Ascending aorta (tissue), 2 donors: ENCODE measurements at places on chromosomes 3 and 15.

DNA sequence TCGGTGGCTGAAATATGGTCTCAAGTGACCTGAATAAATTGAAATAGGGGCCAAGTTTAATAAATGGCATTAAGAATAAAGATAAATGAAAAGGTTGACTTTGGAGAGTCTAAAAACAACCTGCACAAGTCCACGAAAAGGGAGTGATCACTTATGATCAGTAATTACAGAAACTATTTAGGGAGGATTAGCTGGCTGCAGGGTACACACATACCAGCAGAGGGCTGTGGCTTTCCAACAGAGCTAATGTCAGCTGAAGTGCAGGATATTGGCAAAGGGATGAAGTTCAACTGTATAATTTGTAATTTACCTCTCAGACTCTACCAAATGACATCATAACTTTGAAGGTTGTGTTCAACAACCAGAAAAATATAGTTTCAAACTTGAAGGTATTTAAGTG is 86.8 kb downstream of the SYNPR start:
- no peaks in the 10 kb centered on the region for H3K27me3 ChIP-seq
- no peak overlapping the region for H3K4me3 ChIP-seq
- no peaks in the 10 kb centered on the region for H3K4me1 ChIP-seq
- no peak for DNase-seq
- no peak overlapping the region for H3K27ac ChIP-seq

DNA sequence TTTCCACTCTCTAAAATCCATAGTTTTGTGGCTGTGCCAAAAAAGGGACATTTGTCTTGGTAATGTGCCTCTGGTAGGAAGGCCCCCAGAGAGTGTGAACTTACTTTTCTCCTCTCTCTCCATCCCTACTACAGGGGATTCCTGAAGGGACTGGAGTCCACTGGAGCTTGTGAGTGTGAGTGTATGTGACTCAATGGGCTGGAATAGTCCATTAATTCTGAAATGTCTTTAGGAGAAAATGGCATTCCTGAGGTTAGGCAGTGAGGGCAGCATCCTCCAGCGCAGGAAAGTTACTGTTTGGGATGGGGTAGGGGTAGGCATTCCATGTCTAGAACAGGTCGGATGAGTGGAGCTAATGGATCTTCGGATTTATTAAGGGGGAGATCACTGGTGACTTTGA is 59.8 kb upstream of the CACNA2D3 start:
- H3K27me3 ChIP-seq, result no peaks in the 10 kb centered on the region
- no peaks in the 10 kb centered on the region for H3K36me3 ChIP-seq
- H3K27ac ChIP-seq, result no peak overlapping the region
- no peaks in the 10 kb centered on the region for H3K4me1 ChIP-seq
- DNase-seq, result no peak

GRCh38 chr3:154701055-154701454 is 271.1 kb upstream of the GPR149 start:
- no peaks in the 10 kb centered on the region for H3K27me3 ChIP-seq
- no peak for DNase-seq
- no peaks in the 10 kb centered on the region for H3K4me1 ChIP-seq
- no peak overlapping the region for H3K27ac ChIP-seq
- H3K36me3 ChIP-seq, result no peaks in the 10 kb centered on the region
- no peak overlapping the region for H3K4me3 ChIP-seq

DNA sequence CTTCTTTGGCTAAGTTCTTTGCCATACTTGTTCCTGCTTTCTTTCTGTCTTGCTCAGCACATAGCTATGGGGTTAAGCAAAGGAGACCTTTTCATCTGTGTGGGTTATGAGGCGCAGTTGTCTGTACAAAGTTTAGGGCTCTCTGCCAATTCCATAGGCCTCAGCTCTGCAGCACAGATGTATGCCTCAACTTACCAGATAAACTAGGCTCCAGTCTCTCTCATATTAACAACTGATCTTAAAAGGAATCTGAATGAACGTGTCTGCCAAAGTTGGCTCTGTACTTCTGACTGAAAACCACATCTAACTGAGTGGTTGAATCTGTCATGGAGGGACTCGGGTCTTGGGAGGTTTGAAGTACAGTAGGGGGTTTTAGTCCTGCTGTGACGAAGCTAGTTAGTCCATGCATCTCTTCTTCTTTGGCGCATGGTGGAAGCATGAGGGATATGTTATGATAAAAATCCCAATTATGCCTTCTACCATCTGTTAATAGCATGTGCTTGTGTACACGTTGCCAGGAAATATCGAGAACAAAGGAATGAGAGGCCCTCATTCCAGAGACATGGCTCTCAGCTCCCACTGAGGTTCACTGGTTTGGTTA is 114.6 kb upstream of the TSC22D2 start:
- H3K27me3 ChIP-seq, result no peaks in the 10 kb centered on the region
- no peak overlapping the region for H3K27ac ChIP-seq
- no peaks in the 10 kb centered on the region for H3K36me3 ChIP-seq
- DNase-seq, result no peak
- H3K4me1 ChIP-seq, result no peaks in the 10 kb centered on the region
- no peak overlapping the region for H3K4me3 ChIP-seq

- peak overlapping the region; percentile 88 for H3K27ac ChIP-seq
- no peaks in the 10 kb centered on the region for H3K27me3 ChIP-seq
- H3K36me3 ChIP-seq, result no peaks in the 10 kb centered on the region
- no peak for DNase-seq
Measured at GRCh38 chr3:141485641-141486495, 959 bp upstream of the RASA2 start.

DNA sequence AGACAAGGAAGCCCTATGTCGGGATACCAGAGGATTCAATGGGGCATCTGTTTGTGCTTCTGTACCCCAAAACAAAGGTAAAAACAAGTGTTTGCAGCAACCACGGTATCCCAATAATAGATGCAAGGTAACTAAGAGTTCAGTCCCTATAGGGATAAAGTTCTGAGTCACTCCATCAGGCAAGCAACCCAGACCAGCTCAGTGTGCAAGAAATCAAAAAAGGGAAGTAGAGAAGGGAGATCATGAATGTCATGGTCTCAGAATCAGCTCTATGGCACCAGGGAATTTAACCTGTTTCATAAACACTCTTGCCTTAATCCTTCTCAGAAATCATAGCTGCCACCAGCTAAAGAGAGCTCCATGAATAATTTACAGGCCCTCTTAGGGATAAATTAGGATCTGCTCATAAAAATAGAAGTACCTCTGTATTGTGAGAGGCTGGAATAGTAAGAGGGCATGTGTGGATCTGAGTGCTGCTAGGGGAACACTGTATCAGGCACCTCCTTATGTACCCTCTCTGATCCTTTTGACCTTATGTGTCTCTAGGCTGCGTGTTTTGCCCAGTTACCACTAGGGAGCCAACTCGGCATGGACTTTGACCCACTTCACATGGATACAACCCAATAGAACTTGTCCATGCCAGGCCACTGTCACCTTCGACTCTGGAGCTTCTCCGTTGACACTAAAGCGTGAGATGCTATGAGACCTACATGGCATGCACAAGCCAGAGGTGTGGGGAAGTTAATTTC is 754.6 kb downstream of the AGBL1 start:
- H3K27ac ChIP-seq, result no peak overlapping the region
- H3K4me3 ChIP-seq, result no peak overlapping the region
- H3K4me1 ChIP-seq, result no peaks in the 10 kb centered on the region
- no peak for DNase-seq

DNA sequence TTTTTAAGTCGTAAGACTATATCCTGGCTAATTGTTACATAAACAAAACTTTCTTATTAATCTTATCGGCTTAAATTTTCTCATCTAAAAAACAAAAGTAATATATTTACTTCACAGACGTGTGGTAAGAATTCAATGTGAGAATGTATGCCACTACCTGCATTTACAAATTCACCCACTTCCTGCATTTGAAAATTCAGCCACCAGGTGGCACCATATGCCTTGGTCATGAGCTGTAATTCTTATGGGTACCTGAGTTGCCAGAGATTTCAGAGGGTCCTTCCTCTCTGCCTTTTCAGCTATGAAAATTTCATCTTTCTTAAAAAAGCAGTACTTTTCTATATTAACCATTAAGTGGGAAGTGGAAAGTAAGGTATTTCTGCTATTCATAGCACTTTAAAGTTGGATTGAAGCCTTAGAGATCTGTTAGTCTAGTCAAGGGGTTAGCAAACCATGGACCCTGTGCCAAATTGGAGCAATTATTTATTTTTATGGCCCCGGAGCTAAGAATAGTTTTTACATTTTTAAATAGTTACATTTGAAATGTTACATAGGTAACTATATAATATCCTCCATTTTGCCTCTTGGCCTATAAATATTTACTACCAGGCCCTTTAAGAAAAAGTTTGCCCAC is 127.8 kb downstream of the HCN4 start:
- H3K4me3 ChIP-seq, result no peak overlapping the region
- no peak overlapping the region for H3K27ac ChIP-seq
- no peaks in the 10 kb centered on the region for H3K4me1 ChIP-seq
- DNase-seq, result no peak
- peaks cover 12% of the 10 kb centered on the region for H3K36me3 ChIP-seq
- H3K27me3 ChIP-seq, result no peaks in the 10 kb centered on the region

- no peaks in the 10 kb centered on the region for H3K36me3 ChIP-seq
- no peak for DNase-seq
Measured at GRCh38 chr3:152589644-152590043, 245.3 kb upstream of the P2RY1 start.

DNA sequence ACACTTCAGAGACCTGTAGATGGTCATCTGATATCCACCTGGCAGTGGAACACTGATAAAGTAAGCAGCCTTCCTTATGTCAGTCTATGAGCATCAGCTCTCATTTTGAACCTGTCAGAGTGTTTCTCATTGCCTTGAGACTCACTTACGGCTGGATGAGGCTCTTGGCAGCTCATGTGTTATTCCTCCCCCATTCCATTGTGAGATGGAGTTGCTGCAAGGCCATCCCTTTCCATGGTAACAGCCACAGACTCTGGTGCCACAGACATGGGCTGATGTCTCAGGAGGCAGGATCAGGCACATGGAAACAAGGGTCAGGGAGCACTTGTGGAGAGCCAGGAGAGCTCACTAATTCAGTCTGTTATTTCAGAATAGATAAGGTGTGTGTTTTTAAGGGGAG is 11.9 kb downstream of the KCNAB1 start:
- no peaks in the 10 kb centered on the region for H3K36me3 ChIP-seq
- H3K27ac ChIP-seq, result peak overlapping the region; percentile 75
- no peak overlapping the region for H3K4me3 ChIP-seq
- no peaks in the 10 kb centered on the region for H3K4me1 ChIP-seq
- H3K27me3 ChIP-seq, result no peaks in the 10 kb centered on the region

- H3K4me3 ChIP-seq, result peak overlapping the region; percentile 68
- no peak for DNase-seq
- no peaks in the 10 kb centered on the region for H3K36me3 ChIP-seq
- H3K27ac ChIP-seq, result no peak overlapping the region
Measured at GRCh38 chr3:160447544-160447943, 2.0 kb downstream of the TRIM59 start.

DNA sequence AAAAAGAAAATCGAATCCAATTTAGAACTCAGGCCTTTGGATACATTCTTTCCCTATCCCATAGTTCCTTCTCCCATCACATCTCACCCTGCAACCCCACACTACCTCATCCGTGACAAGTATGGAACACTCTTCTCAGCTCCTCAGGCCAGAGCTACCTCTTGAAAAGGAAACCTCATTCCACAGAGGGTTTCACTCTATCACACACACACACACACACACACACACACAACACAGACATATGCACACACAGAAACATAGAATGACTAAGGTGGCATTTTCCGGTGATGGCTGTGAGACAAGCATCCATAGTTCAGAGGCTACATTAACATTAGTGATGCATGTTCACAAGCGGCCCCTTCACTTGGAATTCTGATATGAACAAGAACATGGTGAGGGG is 122.0 kb upstream of the HES1 start:
- H3K36me3 ChIP-seq, result no peaks in the 10 kb centered on the region
- no peak for DNase-seq
- no peak overlapping the region for H3K4me3 ChIP-seq
- H3K27ac ChIP-seq, result no peak overlapping the region
- no peaks in the 10 kb centered on the region for H3K4me1 ChIP-seq

DNA sequence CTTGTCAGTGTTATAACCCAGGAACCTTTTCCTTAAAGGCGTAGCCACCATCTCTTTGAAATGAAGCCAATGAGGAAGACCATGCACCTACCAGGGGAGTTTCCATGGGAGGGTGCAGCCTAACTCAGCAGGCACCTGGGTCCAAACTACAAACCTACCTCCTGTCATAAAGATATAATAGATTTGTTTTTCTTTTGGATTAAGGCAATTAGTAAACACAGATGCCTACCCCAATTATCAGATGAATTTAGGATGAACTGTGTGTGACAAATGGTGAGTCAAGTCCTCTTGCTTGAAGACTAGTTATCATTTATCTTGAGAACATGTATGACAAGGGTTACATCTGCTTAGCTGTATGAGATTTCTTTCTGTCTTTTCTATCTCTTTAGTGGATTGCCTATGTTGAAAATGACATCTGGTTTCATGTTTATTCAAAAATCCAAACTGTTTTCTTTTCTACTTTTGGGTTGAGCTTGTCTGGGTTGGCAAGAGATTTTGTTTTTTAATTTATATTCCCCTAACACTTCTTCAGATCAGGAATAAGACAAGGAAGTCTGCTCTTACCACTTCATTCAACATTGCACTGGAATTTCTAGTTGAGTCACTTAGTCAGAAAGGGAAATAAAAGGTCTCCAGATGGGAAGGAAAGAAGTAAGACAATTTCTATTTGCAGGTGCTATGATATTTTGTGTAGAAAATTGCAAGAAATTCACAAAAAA is 149.9 kb downstream of the NEK10 start:
- no peaks in the 10 kb centered on the region for H3K27me3 ChIP-seq
- no peaks in the 10 kb centered on the region for H3K4me1 ChIP-seq

GRCh38 chr3:126530171-126531050 is 6.5 kb downstream of the CHST13 start:
- DNase-seq, result no peak
- no peaks in the 10 kb centered on the region for H3K4me1 ChIP-seq
- H3K27me3 ChIP-seq, result no peaks in the 10 kb centered on the region
- H3K27ac ChIP-seq, result no peak overlapping the region
- H3K36me3 ChIP-seq, result no peaks in the 10 kb centered on the region

DNA sequence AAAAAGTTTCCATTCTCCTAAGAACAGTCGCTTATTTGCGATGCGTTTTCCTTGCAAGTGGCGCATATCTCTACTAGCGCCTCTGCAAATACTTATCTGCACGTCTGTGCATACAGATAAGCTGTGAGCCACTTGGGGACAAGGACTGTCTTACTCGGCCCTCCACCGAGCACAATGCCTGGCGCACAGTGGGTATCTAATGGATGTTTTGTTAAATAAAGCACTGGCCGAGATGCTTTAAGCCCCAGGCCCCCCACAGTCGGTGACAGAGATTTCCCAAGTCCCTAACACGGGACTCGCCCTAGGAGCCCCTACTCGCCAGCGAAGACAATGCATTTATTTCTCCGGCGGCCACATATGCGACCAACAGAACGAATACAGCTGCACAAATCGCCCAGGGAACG is 503 bp downstream of the HLTF start:
- H3K27ac ChIP-seq, result peak overlapping the region; percentile 3
- no peaks in the 10 kb centered on the region for H3K27me3 ChIP-seq
- peak overlapping the region; percentile 84 for H3K4me3 ChIP-seq
- H3K4me1 ChIP-seq, result peaks cover 6% of the 10 kb centered on the region
